ENCODE measurements at places on chromosomes 3 and 15. TPM values are rescaled to one million over a fixed set of nuclear protein-coding genes. Genes with fewer than 3 reads are reported as not detected.

The MAP6D1 gene
- total RNA-seq = 2.5 TPM

The EIF2A gene
- 171 TPM for total RNA-seq

The SERPINI1 gene
- 2.2 TPM for total RNA-seq

The C3orf80 gene
- not detected for total RNA-seq

The SCAMP5 gene
- total RNA-seq = under 0.01 TPM

The ARRDC4 gene
- 19.6 TPM for total RNA-seq

The RBM6 gene
- total RNA-seq = 32.3 TPM

The GOLGA8G gene
- not detected for total RNA-seq

Data from hair follicular keratinocyte (primary cell).